ENCODE measurements at places on chromosomes 2 and 18. TPM values are rescaled to one million over a fixed set of nuclear protein-coding genes. Genes with fewer than 3 reads are reported as not detected.

Gene MYO5B
- total RNA-seq, result not detected

DNA sequence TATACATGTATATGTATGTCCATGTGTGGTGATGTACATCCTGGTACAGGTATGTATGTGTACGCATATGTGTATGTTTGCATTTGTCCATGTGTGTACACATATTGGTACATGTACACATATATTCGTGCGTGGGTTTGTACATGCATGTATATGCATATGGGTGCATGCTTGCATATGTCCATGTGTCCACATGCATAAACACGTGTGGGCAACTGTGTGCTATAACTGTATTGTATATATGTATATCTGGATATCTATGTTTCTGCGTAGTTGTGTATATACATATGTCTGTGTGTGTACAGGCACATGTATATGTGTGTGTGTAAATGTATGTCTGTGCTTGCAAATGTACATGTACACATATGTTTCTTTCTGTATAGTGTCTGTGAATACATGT is 858.5 kb downstream of the CNTNAP5 start:
- DNase-seq, result no peak

Gene TRABD2A
- total RNA-seq, result 106 TPM

GRCh38 chr2:206442833-206443734 is at the start of gene ADAM23:
ADAM23 (plus strand) TSS chr2:206443532; CDS start chr2:206443867, 335 bp downstream.
- peak; percentile 30 for DNase-seq

Gene CHST10
- total RNA-seq, result 4.6 TPM

DNA sequence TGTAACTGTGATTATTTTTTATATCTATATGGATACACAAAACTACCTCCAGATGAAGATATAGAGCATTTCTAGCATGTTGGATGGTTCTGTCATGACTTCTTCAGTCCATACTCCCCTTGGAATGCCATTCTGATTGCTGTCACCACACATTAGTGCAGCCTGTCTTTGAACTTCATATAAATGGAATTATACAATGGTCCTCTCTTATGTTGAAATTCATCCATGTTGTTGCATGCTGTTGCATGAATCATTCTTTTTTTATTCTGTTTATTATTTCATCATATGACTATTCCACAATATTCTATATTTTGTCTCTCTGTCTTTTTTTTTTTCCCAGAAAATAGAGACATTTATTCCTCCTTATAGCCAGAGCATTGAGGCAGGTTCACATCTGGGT is 74.1 kb downstream of the OSBPL6 start:
- no peak for DNase-seq

- no peak for DNase-seq
Observed at GRCh38 chr18:77482190-77483085, 232.8 kb downstream of the GALR1 start.

Gene CAVIN2
- total RNA-seq, result 2.7 TPM

Gene ZNF385B
- not detected for total RNA-seq

Gene PAX8
- 1.2 TPM for total RNA-seq

Gene RETREG2
- 125 TPM for total RNA-seq

DNA sequence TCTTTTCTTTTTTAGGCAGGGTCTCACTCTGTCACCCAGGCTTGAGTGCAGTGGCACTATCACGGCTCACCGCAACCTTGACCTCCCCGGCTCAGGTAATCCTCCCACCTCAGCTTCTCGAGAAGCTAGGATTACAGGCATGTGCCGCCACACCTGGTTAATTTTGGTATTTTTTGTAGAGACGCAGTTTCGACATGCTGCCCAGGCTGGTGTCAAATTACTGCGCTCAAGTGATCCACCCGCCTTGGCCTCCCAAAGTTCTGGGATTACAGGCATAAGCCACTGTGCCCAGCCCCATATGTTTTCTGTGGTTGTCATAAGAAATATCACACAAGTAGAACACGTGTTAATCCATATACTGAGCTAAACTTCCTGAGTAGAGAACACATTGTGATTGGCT is 14.6 kb downstream of the ENOSF1 start:
- no peak for DNase-seq

Gene FHOD3
- total RNA-seq, result 0.06 TPM

- no peak for DNase-seq
Observed at GRCh38 chr2:111128096-111128495, 7.4 kb downstream of the BCL2L11 start.

Gene POTEC
- total RNA-seq, result 0.05 TPM

- no peak for DNase-seq
Observed at GRCh38 chr2:142290931-142291330, 160.1 kb upstream of the LRP1B start.

- DNase-seq, result no peak
Observed at GRCh38 chr2:207238831-207239701, 73.3 kb upstream of the KLF7 start.

DNA sequence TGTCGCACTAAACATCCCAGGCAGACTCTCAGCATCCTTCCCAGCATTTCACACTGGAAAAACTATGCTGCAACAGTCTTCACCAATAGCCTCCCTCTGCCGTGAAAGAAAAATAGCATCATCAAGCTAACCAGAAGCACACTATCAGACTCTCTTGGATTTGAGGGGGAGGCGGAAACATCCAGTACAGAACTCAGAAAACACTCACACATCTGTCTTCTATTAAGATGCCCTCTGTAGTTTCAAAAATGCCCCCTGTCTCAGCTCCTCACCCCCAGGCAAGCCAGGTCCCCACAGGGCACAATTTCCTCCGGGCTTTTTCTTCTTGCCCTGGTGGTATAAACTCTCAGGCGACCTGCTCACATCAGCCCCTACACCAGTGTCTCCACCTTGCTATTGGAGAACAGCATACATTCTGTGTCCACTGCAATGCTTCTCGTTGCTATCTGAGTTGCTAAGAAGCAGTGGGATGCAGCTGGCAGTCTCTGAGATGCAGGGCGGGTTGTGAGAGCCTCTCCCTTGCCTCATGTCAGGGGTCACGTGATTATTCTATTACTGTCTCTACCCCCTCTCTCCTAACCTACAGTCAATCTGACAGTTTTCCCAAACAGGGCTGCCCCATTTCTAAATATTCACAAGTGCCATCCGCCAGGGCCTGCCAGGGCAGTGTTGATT is 189.9 kb downstream of the INO80D start:
- DNase-seq, result no peak

DNA sequence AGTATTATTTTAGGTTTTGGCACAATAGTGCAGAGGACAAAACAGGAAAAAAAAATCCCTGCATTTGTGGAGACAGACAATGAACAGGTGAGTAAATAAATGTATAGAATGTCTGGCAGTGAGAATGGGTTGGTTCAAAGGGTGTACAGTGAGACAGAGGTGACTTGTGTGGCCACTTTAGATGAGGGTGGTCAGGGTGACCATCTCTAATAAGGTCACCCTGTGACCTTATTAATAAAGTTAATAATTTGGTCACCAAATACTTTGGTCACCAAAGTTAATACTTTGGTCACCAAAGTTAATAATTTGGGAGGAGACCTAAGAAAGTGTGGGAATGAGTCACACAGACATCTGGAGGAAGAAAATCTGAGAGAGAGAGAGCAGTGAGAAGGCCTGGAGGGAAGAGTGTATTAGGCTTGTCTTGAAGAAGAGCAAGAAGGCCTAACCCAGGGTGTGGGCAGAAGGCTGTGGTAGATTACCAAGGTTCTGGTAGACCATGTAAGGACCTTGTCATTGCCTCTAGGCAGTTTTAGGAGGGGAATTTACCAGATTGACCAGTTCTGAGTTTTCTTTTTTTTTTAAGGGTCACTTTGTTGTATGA is 1368.4 kb upstream of the CELF4 start:
- no peak for DNase-seq

GRCh38 chr2:36416370-36417165 is 61.0 kb downstream of the CRIM1 start:
- DNase-seq, result no peak

Gene KIF5C
- total RNA-seq, result 9.5 TPM

GRCh38 chr18:28018351-28018750 is 158.6 kb downstream of the CDH2 start:
- no peak for DNase-seq

GRCh38 chr2:32760628-32761027 is 132.8 kb downstream of the TTC27 start:
- DNase-seq, result no peak

DNA sequence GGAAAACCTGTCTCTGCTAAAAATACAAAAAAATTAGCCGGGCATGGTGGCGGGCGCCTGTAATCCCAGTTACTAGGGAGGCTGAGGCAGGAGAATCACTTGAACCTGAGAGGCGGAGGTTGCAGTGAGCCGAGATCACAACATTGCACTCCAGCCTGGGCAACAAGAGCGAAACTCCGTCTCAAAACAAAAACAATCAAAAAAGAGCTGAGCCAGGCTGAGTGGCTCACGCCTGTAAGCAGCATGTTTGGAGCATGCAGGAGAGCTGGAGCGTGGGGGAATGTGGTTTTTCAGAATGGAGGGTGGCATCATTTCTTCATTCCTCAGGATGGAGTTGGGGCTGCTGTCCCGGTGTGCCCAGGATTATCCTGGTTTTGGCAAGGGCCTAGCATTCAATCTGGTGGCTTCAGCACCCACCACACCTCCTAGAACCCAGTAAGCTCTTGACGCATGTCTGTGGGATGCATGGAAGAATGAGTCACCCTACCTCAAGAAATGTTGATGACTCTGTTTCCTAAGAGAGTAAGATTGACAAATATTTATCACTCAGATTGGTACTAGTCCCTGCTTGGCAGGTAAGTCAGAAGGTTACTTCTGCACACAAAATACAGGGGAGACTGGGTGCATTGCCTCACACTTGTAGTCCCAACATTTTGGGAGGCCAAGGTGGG is 90.2 kb upstream of the ODC1 start:
- no peak for DNase-seq

- DNase-seq, result no peak
Observed at GRCh38 chr2:215830304-215830703, 183.0 kb downstream of the MREG start.

DNA sequence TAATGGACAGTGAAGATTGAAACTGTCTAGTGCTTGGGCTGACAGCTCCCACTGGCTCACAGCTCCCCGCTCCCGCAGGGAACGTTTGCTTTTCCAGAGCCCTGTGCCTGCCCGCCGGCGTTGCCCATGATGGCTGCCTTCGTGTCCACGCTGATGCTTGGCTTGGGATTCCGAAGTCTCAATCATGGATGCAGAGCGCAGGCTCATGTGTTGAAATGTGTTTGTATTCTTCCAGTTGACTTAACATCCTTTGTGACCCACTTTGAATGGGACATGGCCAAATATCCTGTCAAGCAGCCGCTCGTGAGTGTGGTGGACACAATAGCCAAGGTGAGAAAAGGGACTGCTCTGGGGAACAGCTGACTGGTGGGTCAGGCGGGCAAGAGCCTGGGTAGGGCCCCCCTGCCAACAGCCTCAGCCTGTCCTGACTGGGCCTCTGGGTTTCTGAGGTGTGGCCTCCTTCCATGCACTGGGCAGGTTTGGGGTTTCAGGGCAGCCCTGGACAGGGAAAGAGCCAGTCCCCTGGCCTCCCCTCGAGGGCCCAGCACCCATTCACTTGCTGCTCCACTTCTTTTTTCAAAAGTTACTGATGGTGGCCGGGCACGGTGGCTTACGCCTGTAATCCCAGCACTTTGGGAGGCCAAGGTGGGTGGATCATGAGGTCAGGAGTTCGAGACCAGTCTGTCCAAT is 42.8 kb downstream of the ATP6V1C2 start:
- DNase-seq, result no peak

- DNase-seq, result no peak
Observed at GRCh38 chr18:36628435-36629137, 200.2 kb downstream of the TPGS2 start.

Gene NR4A2
- 4.9 TPM for total RNA-seq

GRCh38 chr18:60391571-60392226 is 19.1 kb upstream of the MC4R start:
- no peak for DNase-seq

Gene IL36G
- not detected for total RNA-seq

Gene RSAD2
- 9.2 TPM for total RNA-seq

GRCh38 chr2:160892204-160892603 is 268.0 kb upstream of the TANK start:
- no peak for DNase-seq

GRCh38 chr2:185137700-185138099 is 539.4 kb downstream of the ZNF804A start:
- DNase-seq, result no peak

GRCh38 chr2:149129433-149129832 is 90.9 kb downstream of the LYPD6B start:
- DNase-seq, result no peak

Gene M1AP
- not detected for total RNA-seq

All from T-cell (primary cell).